Left lung (tissue), 14 donors: ENCODE measurements at places on chromosomes 13 and 19. TPM values are rescaled to one million over a fixed set of nuclear protein-coding genes. Genes with fewer than 3 reads are reported as not detected.

The ZNF208 gene
- total RNA-seq = 0.85 TPM

The ZNF829 gene
- 2.4 TPM for total RNA-seq

The LRRC25 gene
- 14.4 TPM for total RNA-seq

- no peaks in the 10 kb centered on the region for H3K36me3 ChIP-seq
- H3K27me3 ChIP-seq = peaks cover 31% of the 10 kb centered on the region
- H3K4me1 ChIP-seq = no peaks in the 10 kb centered on the region
- H3K27ac ChIP-seq = no peak overlapping the region
- no peak overlapping the region for H3K4me3 ChIP-seq
Measured at GRCh38 chr19:35805526-35806102, 7.0 kb downstream of the PRODH2 start.

- H3K27me3 ChIP-seq = no peaks in the 10 kb centered on the region
- no peaks in the 10 kb centered on the region for H3K36me3 ChIP-seq
- DNase-seq = no peak
- H3K4me3 ChIP-seq = no peak overlapping the region
- no peaks in the 10 kb centered on the region for H3K4me1 ChIP-seq
Measured at GRCh38 chr13:51678420-51678819, 94.2 kb downstream of the WDFY2 start.

- H3K36me3 ChIP-seq = no peaks in the 10 kb centered on the region
- no peak for DNase-seq
- no peaks in the 10 kb centered on the region for H3K27me3 ChIP-seq
- H3K4me1 ChIP-seq = no peaks in the 10 kb centered on the region
- no peak overlapping the region for H3K27ac ChIP-seq
- H3K4me3 ChIP-seq = no peak overlapping the region
Measured at GRCh38 chr13:45654633-45655349, 39.3 kb upstream of the ERICH6B start.

DNA sequence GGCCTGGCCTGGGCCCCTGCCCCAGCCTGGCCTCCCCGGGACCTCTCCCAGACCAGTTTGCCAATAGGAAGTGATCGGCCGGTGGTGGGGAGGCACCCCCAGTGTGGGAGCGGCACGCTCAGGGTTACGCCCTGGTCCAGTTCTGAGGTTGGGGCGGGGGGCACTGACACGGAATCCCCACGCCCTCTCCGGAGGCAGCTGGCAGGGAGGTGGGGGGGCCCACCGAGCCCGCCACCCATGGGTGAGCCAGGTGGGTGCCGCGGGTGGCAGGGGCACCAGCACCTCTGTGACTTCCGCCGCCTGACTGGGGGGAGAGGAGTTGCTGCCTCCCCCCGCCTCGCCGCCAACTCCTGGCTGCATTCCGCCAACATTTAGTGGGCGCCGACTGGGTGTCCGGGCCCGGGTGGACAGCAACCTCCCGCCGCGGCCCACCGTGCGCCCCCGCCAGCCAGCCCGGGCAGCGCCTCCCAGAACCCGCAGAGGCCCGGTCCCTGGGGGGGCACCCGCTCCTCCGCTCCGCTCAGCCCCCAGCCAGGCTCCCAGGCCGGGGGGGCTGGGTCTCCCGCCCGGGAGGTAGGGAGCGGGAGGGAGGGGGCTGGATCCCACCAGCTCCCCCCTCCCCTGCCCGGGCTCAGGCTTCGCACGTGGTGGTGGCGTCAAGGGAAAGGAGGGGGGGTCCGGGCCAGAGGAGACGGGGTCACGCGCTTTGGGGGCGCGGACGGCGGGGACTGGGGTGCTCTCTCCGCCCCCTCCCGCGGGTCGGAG lies 2.0 kb downstream of the ZBTB7A start:
- DNase-seq = peak; percentile 64
- peaks cover 13% of the 10 kb centered on the region for H3K36me3 ChIP-seq
- H3K4me3 ChIP-seq = peak overlapping the region; percentile 80
- peaks cover 71% of the 10 kb centered on the region for H3K4me1 ChIP-seq
- no peaks in the 10 kb centered on the region for H3K27me3 ChIP-seq

DNA sequence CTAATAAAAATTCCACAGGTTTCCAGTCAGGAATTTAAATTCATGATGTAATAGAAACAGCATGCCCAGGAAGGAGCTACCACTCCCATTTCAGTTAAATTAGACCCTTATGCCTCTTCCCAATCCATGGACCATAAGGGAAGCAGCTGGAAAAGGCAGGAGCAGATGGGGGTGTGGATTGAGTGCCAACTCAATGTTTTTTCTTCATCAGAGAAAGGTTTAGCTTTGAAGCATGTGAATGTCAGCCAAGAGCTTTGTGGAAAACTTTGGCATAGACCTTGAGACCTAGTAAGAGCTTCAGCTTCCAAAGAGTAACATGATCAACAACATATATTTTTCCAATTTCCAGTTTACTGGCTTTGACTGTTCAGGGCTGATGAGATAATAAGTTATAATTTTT lies 2139.9 kb downstream of the PCDH9 start:
- H3K4me1 ChIP-seq = no peaks in the 10 kb centered on the region
- H3K36me3 ChIP-seq = no peaks in the 10 kb centered on the region
- no peak for DNase-seq
- H3K4me3 ChIP-seq = no peak overlapping the region
- H3K27ac ChIP-seq = no peak overlapping the region
- H3K27me3 ChIP-seq = no peaks in the 10 kb centered on the region
